ENCODE measurements at places on chromosomes 7 and 10. TPM values are rescaled to one million over a fixed set of nuclear protein-coding genes. Genes with fewer than 3 reads are reported as not detected.

Gene TUBB8
- 0.23 TPM for total RNA-seq

DNA sequence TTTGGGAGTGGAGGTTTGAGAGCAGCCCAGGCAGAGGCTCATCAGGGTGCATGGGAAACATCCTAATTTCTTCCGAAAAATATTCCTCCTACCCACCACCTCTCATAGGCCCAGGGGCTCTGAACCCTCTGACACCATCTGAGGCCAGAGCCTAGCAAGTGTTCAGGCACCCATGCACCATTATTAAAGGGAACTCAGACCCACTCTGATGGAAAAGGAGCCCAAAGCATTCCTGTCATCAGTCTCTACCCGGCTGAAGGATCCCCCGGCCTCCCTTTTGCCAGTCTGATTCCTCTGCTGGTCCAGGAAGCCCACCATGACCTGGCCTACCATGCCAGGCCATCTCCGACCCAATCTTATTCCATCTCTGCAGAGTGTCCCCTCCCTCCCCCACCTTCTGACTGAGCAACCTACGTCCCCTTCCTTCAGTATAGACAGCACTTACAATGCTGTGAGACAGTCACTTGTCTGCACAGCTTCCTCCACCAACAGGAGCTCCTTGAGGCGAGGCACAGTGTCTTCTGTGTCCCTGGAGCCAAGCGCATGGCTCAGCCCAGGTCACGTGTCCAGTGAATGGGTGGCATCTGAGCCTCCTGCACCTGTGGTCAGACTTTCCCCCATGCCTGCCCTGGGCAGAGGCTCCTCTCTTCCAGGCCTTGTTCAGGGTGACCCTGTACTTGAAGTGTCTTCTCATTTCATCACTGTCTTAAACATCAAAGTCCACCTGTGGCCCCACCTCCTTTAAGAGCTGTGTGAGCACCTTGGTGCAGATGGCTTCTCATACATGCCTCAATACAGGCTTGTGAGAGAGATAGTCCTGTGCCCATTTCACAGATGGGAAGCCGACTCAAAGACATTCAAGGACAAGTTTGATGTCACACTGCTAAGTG lies 889 bp upstream of the GPR15LG start:
- DNase-seq = no peak

DNA sequence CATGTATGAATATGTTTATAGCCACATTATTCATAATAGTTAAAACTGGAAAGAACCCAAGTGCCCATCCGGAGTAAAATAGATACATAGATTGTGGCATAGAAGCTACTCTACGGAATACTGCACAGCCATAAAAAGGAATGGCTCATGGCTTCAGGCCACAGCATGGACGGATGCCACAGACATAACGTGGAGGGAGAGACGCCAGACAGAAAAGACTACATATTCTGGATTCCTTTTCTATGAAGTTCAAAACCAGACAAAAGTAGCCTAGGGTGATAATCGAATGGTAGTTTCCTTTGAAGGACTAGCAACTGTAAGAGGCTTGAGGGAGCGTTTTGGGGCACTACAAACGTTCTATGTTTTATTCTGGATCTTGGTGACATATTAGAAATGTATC lies 58.9 kb upstream of the FOXI2 start:
- DNase-seq = no peak

DNA sequence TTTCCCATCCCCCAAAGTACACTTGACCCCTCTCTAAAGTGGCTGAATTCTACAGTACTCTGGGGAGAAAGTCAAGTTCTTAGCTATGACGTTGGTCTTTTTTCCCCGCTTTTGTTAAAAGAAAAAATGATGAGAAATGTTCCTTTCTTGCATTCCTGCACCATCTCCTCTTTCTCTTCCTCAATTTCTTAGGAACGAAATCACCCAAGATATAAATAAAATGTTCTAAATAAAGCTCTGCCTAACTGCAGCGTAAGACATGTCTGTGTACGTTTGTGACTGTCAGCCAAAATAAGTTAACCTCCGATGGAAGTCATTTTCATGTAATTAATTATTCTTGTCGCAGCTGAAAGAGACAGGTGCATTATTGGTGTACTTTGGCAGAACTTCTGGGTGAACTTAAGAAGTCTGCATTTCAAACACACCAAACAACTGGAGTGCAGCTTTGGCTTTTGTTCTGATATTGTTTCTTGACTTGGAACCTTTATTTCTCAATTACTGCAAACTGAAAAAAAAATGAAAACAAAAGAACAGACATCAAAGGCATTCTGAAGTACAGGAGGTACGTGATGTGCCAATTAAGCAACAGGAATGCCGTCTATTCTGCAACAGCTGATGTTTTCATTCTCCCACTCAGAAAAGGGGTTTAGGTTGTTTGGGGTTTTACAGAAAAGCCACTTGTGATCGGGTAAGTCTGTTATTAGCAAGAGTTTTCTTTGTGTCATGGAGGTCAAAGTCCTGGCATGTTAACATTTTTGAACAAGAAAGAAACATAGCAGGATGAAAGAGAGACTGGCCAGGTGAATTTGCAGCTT lies 82.4 kb upstream of the SDK1 start:
- DNase-seq = no peak

Gene THSD7A
- 21.5 TPM for total RNA-seq

DNA sequence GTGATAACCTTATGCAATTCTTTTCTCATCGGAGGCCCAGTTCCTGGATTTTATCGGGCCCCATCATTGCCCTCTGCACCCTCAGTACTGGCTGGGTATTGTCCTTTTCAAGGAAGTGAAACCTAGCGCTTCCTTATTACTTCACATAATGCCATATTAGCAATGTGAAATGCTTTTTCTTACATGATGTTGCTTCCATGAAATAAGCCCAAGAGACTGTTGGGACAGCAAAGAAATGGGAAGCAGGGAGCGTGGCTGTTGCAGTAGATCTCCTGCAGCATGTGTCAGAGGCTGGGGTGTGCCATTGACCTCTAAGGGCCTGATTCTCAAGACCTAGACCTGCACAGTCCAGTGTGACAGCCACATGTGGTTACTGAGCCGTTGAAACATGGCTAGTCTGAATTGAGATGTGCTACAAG lies 8.1 kb downstream of the CHN2 start:
- no peak for DNase-seq

DNA sequence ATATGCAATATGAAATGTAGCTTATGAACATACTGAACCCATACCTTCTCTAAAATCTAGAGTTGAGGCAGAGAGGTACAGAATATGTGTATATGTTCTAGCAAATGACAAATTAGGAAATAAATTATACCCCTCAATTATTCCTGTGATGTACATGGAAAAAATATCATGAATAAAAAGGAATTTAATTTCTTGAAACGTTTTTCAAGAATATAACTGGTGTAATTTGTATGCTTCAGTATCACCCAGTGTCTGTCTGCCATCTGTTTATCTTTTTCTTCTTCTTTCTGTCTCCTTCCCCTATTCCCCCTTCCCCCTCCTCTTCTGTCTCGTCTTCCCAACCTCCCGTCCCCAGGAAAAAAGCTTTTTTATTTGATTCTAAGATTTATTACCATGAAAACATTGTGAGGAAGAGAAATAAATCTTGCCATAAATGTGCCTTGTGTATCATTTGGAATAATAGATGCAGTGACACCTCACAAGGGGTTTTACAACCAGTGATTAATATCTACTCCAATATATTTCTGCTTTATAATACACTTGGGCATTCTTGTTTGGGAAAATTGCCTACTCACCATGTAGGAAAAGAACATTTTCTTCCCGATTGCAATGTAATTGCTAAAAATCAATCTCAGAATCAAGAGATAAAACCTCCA lies 12.2 kb downstream of the LANCL2 start:
- DNase-seq = no peak

- DNase-seq = no peak
Measured at GRCh38 chr7:56174346-56174874, 58.2 kb upstream of the NUPR2 start.

GRCh38 chr10:124101351-124101750 lies 8.0 kb upstream of the CHST15 start:
- DNase-seq = no peak

DNA sequence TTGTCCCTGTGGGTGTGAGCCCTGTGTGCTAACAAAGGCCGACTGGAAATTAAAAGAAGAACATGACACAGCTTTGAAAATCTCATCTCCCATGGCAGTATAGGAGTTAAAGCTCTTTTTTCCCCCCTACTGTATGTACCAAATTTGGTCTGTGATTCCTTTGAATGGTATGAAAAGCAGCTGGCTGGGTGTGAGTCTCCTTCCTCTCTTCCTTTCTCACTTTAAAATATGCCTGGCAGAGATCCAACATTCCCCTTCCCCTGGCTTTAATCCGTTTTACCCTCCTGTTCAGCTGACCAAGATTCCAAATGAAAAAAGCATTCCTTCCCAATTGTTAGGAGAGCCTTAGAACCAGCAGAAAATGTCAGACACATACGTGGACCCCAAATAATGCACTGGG lies 225.0 kb upstream of the CELF2 start:
- no peak for DNase-seq

DNA sequence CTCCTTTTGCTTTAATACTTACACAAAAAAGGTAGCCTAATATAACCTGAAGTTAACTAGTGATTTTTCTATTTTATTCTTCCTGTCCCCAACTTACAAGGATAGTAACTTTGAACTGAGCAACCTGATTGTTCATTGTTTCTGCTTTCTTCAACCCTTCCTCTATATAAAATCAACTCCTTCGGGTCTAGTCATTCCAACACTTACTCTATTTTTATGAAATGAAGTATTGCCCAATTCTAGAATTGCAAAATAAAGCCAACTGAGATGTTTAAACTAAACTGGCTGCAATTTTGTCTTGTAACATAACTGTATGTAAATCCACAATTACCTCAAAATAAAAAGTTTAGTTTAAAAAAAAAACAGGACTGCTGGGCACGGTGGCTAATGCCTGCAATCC lies 20.3 kb upstream of the DNA2 start:
- no peak for DNase-seq

Gene HOXA2
- total RNA-seq = not detected

DNA sequence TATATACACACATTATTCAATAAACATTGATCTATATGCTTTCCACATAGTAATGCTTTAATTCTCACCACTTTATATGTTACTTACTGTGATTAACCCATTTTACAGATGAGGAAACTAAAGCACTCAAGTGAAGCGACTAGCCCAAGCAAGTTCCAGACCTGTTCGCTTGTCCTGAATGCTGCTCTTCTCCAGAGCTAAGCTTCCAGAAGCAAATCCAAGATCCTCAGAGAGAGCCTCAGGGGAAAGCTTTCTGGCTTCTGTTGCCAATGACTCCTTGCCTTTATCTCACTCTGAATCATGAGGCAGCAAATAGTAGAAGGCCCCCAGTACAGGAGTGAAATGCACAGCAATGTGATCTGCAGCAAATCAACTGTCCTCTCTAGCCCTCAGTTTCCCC lies 32.2 kb downstream of the XPNPEP1 start:
- DNase-seq = no peak

All from dorsolateral prefrontal cortex (tissue), 122 donors.